ENCODE measurements at places on chromosomes 3 and 15.

DNA sequence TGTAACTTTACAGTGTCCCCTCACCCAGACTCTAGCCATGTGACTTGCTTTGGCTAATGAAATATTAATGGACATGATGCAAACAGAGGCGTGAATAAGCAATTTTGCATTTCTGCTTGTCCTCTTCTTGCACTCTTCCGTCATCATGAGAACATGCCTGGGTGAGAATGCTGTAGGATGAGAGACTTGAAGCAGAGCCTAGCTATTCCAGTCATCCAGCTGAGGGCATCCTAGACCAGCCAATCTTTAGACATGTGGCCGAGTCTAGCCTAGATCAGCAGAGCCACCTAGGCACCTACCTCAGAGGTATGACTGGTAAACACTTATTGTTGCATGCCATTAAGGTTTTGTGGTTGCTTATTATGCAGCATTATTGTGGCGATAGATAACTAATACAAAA is 450.5 kb upstream of the AZI2 start:
- DNase-seq = no peak

- DNase-seq = no peak
Measured at GRCh38 chr3:61820306-61820992, 259.1 kb downstream of the PTPRG start.

DNA sequence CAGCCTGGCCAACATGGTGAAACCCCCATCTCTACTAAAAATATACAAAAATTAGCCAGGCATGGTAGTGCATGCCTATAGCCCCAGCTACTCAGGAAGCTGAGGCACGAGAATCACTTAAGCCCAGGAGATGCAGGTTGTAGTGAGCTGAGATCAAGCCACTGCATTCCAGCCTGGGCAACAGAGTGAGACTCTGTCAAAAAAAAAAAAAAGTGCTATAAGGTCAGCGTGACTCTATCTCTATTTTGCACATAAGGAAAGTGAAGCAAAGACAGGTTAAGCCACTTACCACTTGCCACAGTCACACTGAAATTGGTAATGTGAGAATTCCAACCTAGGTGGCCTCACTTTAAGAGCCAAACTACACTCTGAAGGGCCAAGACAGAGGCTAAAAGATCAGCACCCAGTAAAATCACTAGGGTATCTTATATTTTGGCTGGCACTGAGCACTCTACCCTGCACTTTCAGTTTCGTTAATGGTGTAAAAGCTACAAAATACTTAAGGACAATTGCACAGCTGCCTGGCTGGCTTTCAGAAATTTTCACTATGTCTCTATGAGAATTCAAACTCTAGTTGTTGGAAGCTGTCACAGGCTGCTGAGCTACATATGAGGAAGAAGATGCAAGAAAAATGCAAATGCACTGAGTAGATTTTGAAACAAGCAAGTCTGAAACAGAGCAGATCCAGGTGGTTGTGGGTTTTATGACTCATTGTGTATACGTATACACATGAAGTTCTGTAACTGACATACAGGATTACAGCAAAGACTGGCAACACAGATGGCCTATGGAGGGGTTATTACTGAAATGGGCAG is 32.7 kb downstream of the TRANK1 start:
- no peak for DNase-seq

DNA sequence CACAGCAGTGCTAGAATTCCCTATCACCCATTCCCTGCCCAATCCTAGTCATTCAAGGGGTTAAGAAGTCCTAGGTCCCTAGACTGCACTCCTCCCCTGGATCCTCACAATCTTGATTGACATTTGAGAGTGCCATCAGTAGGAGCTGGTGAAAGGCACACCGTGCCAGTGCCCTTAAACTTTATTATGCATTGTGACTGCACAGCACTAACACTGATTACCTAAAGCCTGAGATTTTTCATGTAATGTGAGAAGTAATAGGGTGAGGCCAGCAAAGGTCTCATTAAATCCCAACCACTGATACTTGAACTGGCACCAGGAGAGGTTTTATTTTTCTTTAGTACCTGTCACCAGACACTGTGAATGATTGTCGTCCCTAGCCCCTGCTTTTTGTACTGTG is 16.3 kb downstream of the GXYLT2 start:
- no peak for DNase-seq

- DNase-seq = no peak
Measured at GRCh38 chr3:10472877-10473440, 32.4 kb downstream of the ATP2B2 start.

DNA sequence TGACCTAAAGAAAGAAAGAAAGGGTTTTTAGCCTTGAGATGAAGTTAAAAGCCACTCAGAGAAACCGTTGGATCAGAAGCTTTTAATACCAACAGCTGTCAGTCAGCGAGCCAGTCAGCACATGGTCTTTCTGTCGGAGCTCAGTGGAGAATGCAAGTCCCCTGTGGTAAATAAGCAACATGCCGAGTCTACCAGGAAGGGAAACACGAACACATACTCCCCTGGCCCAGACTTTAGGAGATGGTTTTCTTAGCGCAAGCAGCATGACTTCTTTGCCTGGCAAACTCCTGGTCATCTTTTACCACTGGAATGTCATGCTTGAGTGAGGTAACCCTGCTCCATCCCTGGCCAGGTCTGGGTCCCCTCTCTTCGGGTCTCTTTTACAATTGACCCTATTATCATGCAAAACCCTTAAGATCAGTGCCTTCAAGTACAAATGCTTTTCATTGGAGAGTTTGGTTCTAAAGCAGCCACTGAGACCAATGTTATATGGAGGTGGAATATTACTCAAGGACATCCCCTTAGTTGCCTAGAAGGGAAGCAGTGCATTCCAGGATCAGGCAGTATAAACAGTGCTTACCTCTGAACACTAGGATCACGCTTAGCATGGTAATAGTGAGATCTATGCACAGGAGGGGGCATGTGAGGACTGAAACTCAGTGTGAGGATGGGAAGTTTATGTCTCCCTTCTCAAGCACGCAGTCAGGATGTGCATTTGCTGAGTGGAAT is 28.2 kb downstream of the SLCO3A1 start:
- no peak for DNase-seq

DNA sequence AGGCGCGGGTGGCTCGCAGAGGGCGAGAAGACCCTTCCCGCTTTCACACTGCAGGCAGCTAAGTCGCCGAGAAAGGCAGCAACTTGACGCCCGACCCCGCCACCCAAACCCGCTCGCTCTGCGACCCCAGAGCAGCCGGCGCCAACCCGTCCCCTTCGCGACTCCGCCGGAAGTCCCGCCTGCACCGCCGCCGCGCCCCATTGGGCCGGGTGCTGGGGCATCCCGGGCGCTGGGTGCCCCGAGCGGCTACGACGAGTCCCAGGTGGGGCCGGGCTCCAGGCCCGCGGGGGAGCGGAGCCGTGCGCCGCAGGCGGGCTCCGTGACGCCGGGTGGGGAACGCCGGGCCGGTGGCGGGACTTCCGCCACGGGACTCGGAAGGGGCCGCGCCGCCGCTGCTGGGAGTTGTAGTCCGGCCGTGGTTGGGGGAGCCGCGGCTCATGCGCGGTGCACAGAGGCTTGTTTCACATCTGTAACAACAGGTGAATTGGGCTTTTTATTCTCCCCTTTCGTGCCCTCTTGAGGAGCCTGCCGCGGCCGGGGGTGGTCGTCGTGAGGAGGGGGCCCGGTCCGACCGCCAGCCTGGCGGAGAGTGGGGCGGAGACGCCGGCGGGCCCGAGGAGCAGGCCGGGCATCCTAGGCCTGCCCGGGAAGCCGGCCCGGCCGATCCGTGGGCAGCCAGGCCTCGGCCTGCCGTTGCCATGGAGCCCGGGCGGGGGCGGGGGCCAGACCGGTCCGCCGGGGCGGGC is at the start of gene DHX30:
TSS of gene DHX30 (plus strand) at position 405 of the 746 bp plus-strand sequence. CDS start 7,546 bp downstream, outside the sequence.
- DNase-seq = peak; percentile 87

DNA sequence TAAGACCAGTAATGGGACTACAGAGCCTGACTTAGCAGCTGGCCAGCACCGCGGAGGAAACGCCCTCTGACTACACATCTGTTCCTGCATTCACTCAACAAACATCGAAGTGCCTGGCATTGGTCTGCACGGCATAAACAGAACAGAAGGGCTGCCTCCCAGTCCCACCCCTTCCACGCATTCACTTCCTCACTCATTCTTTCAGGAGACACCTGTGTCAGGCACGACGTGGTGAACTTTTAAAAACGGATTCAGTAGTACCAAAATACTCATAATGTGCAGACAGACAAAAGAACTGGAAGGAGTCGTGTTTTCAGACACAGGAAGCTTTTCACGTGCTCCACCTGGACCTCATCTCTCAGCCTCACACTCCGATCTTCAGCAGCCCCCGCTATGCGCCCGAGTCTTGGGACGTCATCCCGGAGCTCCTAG is 123.3 kb downstream of the XXYLT1 start:
- no peak for DNase-seq

DNA sequence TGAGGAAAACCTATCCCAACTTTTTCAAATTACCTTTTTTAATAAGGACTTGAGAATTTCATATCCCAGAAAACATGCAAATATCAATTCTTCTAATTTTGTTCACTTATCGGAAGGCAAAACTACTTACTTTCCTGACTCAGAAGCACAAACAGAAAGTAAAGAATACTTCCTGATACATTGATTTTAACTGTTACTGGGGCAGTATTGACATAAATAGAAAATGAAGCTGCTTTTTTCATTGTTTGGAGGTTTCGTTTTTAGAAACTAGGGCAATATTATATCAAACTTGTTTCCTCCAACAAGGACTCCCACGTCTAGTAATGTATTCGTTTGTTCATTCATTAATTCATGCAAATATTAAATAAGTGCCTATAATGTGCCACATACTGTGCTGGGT is 19.1 kb downstream of the PAQR9 start:
- no peak for DNase-seq

GRCh38 chr3:267101-267500 is 70.5 kb downstream of the CHL1 start:
- no peak for DNase-seq

DNA sequence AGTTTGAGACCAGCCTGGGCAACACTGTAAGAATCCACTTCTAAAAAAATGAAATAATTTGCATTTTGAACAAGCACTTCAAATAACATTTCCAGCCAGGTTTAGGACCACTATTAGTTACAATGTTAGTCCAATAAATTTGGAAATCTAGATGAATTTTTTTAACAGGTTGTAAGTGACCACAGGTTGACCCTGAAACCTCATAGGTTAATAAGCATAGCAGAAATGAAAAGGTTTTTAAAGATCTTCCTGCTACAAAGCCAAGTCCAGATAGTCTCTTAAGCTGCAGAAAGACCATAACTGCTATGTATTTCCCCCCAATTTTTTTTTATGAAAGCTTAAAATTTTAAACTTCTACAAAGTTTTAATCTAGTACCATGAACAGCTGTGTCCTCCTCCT is 1.5 kb upstream of the NIT2 start:
- DNase-seq = no peak

GRCh38 chr3:29486096-29486495 is 205.2 kb downstream of the RBMS3 start:
- no peak for DNase-seq

GRCh38 chr15:47727676-47728075 is 10.4 kb downstream of the SEMA6D start:
- no peak for DNase-seq

- DNase-seq = no peak
Measured at GRCh38 chr15:69200832-69201745, 40.7 kb downstream of the GLCE start.

DNA sequence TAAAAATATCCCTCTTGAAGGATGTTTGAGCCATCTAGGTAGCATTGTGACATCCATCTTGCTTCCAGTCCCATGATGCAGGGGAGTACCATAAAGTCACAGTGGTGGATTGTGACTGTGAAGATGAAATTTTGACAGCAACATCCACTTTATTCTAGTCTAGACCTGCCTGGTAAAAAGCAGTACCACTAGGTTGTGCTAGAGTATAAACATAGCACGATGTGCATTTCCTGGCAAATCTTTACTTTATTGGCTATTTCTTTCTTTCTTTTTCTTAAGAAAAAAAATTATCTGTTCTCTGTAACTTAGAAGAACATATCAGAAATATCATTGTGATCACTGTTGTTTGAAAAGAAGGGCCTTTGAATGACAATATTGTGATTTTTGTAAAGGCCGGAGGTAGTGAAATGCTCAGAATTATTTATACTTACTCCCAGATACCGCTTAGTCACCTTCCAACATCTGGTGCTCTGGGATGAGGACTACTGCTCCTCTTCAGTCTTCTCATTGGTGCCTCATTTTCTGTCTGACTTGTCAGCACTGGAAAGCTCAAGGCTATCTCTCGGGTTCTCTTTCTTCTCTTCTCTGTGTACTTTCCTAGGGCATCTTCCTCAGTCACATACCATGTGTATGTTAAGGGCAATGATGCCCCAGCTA is 35.6 kb downstream of the AGBL1 start:
- DNase-seq = no peak

GRCh38 chr3:47746264-47746663 is 35.4 kb downstream of the SMARCC1 start:
- DNase-seq = no peak

DNA sequence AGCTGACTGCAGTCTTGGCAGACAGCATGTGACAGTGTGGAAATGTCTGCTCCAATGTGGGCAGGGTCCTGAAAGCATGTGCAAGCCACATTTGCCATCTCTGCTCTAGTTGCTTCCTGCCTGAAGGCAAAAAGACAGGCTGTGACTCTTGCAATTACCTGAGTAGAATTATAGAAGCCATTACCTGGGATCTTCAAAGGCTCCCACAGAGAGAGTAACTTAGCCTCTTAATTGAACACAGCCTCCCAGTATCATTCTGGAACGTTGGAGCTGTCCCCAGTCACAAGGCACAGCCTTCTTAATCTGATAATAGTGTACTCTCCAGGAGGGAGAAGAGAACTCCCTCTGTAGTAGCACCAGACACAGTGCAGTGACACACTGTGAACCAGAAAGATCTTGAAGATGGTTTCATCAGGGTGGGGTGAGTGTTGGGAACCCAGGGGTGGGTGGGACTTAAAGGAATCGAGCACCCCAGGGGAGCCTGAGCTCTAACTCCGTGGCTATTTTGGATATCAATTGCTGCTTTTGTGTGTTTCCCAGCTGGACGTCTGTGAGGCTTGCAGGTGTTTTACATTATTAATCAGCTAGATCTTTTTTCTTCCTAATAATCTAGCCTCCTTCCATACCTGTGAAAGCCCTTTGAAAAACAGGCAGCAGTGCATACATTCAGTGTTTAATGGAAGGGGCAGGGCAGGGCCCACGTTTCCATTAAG is 40.6 kb upstream of the GLCE start:
- no peak for DNase-seq

GRCh38 chr15:74451322-74451721 is 9.6 kb downstream of the UBL7 start:
- DNase-seq = no peak

DNA sequence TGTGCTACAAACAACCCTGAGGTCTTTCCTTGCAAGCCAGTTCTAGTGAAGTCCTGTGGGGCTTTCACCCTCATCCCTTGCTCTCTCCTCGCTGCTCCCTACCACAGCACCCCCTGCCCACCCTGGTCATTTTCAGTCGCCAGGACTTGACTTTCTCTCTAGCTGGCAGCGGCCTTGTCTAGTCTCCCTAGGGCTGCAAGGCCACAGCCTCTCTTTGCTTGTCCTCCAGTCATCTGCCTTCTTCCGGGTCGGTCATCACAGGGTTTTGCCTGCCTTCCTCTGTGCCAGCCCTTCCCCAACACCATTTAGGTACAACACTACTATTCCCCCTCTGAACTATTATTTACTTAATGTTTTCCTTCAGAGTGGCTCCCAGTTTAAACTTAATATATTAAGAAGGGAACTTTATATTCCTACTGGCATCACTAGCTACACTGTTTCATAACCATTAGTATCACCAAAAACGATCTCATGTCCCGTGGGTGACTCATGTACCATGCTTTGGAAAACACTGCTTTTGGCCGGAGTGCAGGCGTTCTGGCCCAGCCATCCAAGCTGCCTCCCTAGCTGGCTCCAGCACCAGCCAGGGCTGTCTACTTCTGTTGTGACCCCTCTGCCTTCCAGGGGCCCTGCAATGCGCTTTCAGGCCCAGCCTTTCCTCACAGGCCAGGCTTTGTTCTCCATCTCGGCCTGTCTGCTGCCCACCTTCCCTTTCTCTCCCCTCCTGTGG is 21.4 kb downstream of the FAH start:
- DNase-seq = no peak

Data from activated T-cell treated with anti-CD3 and anti-CD28 coated beads, Interleukin-2, amount 50 U/mL, for 1 hour (primary cell).